ENCODE measurements at places on chromosomes 7 and 10.

GRCh38 chr10:500876-501275 is 188.6 kb downstream of the DIP2C start:
- DNase-seq, result no peak

- DNase-seq, result no peak
These were observed 76.8 kb upstream of the PTER start for GRCh38 chr10:16360001-16360400.

DNA sequence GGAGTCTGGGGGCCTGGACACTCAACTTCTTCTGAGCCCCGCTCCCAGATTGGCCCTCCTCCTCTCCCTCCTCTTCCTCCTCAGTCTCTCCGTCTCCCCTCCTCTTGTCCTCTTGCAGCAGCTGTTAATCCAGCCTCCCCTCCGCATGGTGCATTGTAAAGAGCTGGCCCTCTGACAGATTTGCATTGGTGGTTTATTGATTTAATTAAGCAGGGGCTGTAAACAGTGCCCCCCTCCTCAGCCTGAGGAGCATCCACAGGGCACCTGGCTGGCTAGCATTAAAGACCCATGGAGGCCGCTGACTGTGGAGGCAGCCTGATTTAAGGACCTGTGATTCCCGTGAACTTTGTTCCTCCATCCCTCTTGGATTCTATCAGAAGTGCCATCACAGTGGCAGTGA is 28.9 kb upstream of the PCBD1 start:
- no peak for DNase-seq

- no peak for DNase-seq
These were observed 305.2 kb downstream of the ADARB2 start for GRCh38 chr10:1432161-1432560.

GRCh38 chr7:2929321-2930201 is 85.5 kb upstream of the GNA12 start:
- DNase-seq, result no peak

- no peak for DNase-seq
These were observed 249.0 kb upstream of the AUTS2 start for GRCh38 chr7:69349291-69349690.

DNA sequence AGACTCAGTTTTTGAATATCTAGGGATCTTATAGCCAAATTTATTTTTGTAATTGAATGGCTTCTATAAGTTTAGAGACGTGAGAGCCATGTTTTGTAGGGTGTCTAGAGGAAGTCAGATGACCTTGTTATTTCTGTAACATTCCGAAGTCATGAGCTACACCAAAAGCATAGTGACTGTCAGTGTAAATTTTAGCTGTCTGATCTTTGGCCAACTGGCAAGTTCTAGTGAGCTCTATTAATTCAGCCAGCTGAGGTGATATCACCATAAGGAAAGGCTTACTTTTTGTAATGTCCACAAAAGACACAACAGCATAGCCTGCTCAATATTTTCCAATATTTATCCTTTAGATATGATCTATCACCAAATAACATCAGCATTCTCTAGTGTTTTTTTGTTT is 9.9 kb upstream of the NT5C3A start:
- peak; percentile 80 for DNase-seq

GRCh38 chr10:33422471-33423153 is 88.1 kb upstream of the NRP1 start:
- DNase-seq, result no peak

DNA sequence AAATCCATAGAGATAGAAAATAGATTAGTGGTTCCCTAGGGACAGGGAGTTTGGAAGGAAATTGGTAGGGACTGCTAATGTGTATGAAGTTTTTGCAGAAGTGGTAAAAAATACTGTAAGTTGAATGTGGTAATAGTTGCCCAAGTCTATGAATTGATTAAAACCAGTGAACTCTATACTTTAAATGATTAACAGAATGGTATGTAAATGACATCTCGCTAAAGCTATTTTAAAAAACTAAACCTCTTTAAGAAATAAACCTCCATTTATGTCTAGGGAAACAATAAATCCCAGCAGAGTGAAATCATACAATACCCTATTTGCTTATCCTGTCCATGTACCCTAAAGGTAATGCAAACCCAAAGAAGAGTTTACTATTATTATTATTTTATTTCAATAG is 61.4 kb downstream of the IPMK start:
- DNase-seq, result no peak

DNA sequence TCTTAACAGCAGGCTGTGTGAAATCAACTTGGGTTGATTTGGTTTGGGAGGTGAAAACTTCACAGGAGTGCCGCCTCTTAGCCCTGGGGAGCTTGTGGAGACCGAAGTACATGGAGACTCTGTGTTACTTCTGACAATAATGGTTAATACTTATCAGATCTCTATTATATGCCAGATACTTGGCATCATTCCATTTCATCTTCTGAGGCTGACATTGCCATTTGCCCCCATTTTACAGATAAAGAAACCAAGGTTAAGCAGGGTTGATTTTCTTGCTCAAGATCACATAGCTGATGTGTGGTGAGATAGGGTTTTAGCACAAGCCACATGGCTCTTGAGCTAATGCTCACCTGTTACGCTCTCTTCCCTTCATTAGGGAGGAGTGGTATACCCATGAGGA is 150.6 kb upstream of the FAM13C start:
- DNase-seq, result no peak

GRCh38 chr10:106960812-106961211 is 203.7 kb downstream of the SORCS1 start:
- DNase-seq, result no peak

- peak; percentile 74 for DNase-seq
These were observed 12.0 kb upstream of the MARVELD1 start for GRCh38 chr10:97701438-97702069.

GRCh38 chr10:21702633-21703111 is 168.6 kb downstream of the MLLT10 start:
- no peak for DNase-seq

- no peak for DNase-seq
These were observed 284.2 kb downstream of the HPSE2 start for GRCh38 chr10:98951269-98952000.

DNA sequence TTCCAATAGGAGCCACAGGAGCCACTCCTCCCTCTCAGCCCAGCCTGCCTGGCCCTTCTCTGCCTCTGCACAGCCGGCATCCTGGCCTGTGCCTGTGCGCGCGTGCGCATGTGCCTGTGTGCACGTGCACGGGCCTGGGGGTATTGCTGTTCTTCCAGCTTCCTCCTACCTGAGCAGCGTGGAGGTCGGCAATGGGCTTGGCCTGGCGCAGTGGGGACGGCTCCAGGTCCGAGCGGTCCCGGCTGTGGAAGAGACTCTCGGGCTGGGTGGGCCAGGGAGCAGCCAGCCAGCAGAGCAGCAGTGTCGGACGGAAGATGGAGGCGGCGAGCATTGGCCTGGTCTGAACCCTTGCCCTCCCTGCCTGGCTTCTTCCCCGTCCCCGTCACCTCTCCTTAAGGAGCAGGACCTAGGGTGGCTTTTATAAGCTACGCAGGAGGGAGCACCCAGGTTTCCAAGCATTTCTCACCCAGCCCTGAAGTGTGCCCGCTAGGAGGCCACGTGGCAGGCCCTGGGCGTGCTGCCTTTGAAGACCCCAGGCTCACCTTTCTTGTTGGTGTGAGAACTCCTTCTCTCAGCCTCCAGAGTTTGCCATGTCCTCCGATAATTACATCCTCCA is at the start of gene MMP21:
Gene MMP21 (minus strand): TSS at position 331 of the 616 bp plus-strand sequence. CDS start 0 bp downstream, at position 331.
- no peak for DNase-seq

- no peak for DNase-seq
These were observed 49.2 kb upstream of the NANOS1 start for GRCh38 chr10:118980135-118980865.

GRCh38 chr10:29102636-29103035 is 186.2 kb upstream of the LYZL1 start:
- no peak for DNase-seq

GRCh38 chr10:96968682-96969423 is 136.8 kb downstream of the LCOR start:
- DNase-seq, result no peak

DNA sequence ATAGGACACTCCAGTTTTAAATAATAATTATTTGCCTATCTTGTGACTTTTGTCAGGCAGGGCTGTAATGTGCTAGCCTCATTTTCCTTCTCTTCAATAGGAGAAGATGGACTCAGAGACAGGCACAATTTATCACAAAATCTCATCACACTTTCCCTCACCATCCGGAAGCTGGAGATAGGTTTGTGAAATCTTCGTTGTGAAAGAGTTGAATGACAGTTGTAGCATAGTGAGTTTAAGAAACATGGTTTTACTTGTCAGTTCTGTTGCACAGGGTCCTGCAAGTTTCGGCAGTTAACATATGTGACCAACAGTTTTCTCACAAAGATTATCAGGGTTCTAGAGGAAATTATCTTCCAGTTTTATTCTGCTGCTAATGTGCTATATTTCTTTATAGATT is 37.7 kb upstream of the MAP3K8 start:
- DNase-seq, result no peak

DNA sequence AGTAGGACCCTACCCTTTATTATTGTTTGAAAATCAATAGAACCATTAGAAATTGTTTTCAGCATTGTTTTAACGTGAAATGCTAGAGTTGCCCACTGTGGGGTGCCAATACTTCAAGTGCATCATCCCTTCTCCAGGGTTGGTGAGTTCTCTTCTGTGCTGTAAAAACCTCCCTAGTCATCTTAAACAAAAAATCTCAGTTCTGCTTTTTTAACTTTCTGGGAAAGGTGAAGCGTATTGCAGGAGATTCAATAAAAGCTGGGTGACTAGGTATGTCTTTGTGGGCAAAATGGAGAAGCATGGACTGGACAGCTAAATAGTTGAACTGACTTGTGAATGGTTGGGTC is 699.1 kb downstream of the SUGCT start:
- peak; percentile 20 for DNase-seq

- no peak for DNase-seq
These were observed 24.2 kb downstream of the MYPN start for GRCh38 chr10:68133523-68133922.

- no peak for DNase-seq
These were observed 244.0 kb upstream of the ZWINT start for GRCh38 chr10:56605051-56605450.

GRCh38 chr7:31171216-31171785 is 119.2 kb downstream of the ADCYAP1R1 start:
- no peak for DNase-seq

GRCh38 chr10:89129911-89130310 is 77.2 kb downstream of the CH25H start:
- peak; percentile 55 for DNase-seq

All from HFFc6 (cell line).